Muscle of arm (tissue), 14 donors: ENCODE measurements at places on chromosomes 4 and X. TPM values are rescaled to one million over a fixed set of nuclear protein-coding genes. Genes with fewer than 3 reads are reported as not detected.

DNA sequence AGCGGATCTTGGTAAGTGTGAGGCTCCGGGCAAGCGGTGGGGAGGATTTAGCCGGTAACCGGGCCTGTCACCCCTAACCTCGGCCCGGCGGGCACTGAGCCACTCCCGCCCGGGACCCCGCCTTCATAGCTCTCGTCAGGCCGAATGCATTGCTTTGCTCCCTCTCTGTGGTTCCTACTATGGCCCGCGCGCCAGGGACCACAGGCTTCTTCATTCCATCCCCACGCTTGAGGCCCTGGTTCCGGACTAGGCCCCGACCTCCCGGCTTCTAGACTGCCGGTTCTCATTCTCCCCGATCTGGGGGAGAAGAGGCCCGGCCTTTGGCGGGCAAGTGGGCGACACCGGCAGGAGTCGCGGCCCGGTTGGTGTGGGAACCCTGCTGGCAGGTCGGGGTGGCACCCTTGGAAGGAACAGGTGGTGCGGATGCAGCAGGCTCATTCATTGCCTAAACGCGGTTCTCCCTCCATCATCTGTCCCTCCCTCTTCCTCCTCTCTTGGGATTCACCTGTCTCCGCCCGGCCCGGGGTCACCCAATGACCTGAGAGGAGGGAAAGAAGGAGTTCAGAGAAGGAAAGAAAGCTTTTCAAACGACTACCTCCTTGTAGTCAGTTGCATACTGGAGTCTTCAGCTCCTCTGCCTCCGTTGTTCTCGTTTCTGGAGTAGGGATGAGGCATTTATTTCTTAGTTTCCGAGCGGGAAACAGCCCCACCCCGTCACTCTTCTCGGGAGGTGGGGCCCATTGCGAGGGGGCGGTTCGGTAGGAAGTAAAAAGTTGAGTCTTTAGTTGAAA is at the start of gene NDUFC1:
TSS of gene NDUFC1 (minus strand) at position 657 of the 791 bp plus-strand sequence. CDS start 6,679 bp downstream, outside the sequence.
- DNase-seq: peak; percentile 53

DNA sequence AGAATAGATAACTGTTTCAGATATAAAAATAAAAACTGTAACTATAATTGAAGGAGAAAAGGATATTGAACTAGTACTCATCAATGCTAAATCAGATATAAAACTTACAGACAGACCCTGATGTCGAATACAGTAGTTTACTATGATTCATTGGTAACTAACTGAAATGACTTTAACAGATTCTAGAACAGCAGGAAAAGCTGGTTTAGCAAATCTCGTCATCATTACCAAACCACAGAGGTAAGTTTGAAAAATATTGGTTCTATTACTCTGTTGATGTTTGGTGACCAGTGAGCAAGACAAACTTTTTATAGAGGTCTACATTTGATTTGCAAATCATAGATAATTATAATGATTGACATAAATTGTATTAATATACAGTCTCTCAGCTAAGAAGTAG is 551.4 kb upstream of the ADGRL3 start:
- no peak for DNase-seq

GRCh38 chr4:673349-674091 is 556 bp downstream of the ATP5ME start:
- no peak for DNase-seq

The SGMS2 gene
- 12.1 TPM for polyA plus RNA-seq
